ENCODE measurements at places on chromosomes 12 and 14.

DNA sequence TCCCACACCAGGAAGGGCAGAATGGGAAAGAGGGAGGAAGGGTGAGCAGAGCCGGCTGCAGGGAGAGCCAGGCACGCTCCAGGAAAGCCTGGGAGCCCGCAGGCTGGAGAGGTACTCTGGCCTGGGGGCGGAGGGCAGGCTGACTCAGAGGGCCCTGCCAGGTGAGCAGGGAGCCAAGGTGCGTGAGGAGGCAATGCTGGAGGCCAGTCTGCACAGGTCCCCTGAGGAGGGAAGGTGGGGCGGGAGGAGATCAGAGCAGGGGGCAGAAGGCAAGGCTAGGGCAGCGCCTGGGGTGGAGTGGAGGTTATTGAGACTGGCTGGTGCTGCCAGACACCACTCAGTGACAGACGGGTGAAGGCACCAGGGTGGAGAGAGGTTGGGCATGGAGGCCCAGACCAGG lies 385.0 kb downstream of the BCL11B start:
- DNase-seq: no peak

DNA sequence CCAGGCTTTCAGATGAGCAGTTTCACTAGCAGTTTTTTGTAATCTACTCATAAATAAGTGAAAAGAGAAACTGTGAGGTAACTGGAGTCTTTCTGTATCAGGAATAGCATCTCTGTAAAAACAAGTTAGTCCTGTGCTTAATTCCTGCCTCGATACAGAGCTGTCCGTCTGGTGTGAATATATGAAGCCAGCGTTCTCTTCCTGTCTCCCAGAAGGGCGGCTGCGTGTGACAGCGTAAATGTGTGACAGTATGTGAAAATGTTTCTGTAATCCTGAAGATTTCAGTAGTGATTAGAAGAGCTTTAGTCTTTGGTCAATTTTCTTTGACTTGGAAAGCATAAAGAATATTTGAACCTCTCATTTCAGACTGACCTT lies 150.3 kb downstream of the FBXL14 start:
- DNase-seq: no peak

- no peak for DNase-seq
Measured at GRCh38 chr12:130806574-130806973, 32.5 kb downstream of the STX2 start.

GRCh38 chr12:53722450-53723041 lies 4.7 kb downstream of the CALCOCO1 start:
- no peak for DNase-seq

DNA sequence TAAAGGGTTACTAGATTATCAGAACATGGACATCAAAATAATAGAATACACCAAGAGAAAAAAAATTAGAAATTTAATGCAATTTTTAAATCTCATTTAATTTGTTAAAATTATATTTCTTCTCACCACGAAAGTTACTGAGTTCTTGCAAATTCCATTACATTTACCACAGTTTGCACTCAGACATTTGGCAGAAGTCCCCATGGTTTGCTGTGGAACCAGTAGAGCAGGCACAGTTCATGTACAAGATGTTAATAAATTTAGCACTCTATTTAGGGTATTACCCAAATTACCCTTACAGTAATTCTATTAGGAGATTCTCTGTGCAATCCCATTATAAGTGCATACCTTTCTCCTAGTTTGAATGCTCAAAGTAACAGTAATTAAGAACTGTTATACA lies 9.7 kb downstream of the SCN8A start:
- DNase-seq: no peak

- DNase-seq: peak; percentile 67
Measured at GRCh38 chr14:105093038-105093430, 27.8 kb upstream of the GPR132 start.

Data from fibroblast of upper back skin (primary cell).